ENCODE measurements at places on chromosomes 6 and 20.

DNA sequence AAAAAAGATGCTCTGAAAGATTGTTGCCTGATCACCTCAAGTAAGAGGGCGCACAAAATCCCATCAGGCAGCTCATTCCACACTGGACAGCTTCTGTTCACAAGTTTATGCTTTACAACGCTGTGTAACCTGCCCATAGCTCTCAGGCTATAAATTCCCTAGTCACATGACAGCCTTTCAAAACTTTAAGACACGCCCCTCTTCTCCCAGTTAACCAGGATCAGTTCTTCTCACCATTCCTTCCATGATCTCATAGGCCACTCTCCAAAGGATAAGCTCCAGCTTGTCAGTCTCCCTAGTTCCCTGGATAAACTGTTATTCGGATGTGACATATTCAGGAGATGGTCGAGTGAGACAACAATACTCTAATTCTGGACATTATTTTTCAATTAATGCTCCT lies 15.0 kb downstream of the ADNP start:
- DNase-seq, result no peak

DNA sequence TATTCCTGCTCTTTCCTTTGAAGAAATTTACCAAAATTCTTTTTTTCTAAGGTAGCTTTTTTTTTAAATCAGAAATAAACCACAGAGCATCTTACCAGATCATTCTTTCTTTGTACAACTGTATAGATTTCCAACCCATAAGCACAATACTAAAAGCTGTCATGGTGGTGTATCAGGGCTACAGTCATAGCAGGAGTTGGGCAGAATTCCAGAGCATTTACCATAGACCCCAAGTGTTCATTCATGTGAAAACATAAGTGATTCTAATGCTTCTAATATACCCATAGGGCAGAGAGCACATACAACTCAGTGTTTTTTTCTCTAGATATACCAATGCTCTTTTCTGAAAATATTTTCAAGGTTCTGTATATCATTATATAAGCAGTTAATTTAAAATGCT lies 392.5 kb downstream of the FRK start:
- no peak for DNase-seq

DNA sequence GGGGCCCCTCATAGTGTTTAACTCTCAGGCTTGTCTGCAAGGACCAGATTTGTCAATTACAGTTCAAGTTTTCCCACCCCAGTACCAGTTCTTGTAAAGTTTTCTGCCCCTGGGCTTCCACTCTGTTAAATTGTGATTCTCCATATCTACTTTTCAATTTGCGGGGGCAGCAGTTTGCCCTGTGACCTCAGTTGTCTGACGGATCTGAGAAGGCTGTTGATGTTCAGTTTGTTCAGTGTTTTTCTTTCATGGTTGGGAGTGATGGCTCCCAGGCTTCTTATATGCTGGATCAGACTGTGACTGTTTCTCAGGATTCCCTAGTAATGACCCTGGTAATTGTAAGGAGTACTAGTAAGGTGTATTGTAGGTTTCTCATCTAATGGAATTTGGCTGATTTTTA lies 101.0 kb upstream of the GGTLC1 start:
- DNase-seq, result no peak

DNA sequence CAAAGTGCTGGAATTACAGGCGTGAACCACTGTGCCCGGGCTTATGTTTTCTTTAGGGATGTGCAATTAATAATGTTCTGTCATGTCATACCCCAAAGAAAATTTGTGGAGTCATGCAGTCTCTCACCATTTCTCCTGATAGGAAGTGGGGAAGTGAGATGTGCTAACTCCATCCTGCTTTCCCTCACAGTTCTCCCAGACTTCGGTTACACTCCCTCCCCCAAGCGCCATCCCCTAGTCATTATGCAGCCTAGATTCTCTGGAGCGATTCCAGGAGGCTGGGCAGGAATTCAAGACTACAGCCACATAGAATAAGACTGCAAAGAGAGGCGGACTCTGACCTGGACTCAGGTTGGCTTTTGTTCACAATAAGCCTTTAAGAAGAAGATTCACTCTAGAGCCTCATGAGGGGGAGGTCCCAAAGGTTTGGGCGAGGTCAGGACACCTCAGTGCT lies 271.4 kb downstream of the ALDH8A1 start:
- no peak for DNase-seq

- DNase-seq, result no peak
Measured at GRCh38 chr6:155584006-155584405, 128.4 kb upstream of the NOX3 start.

- DNase-seq, result no peak
Measured at GRCh38 chr6:30884521-30885480, 482 bp downstream of the DDR1 start.

- DNase-seq, result no peak
Measured at GRCh38 chr6:42436825-42437224, 14.9 kb downstream of the TRERF1 start.

DNA sequence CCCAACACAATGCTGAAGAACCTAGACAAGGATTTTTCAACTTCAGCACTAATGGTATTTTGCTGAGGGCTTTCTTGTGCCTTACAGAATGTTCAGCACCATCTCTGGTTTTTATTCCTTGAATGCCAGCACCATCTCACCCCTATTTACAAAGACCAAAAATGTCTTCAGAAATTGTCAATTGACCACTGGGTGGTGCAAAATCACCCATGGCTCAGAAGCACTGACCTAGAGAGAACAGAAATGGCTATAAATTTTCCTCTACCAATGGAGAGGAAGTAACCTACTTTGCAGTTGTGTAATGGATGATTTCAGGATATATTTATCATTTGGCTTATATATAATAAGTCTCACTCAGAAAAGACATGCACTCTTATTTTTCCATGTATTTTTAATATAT lies 431.0 kb upstream of the IRAK1BP1 start:
- DNase-seq, result no peak

GRCh38 chr6:106666282-106667021 lies 37.1 kb downstream of the QRSL1 start:
- DNase-seq, result no peak
